ENCODE measurements at places on chromosomes 12 and 14. TPM values are rescaled to one million over a fixed set of nuclear protein-coding genes. Genes with fewer than 3 reads are reported as not detected.

GRCh38 chr14:94486883-94487282, 10.9 kb upstream of the SERPINA9 start:
- no peaks in the 10 kb centered on the region for H3K36me3 ChIP-seq
- no peak overlapping the region for H3K4me3 ChIP-seq
- no peak overlapping the region for H3K27ac ChIP-seq
- H3K4me1 ChIP-seq, result peaks cover 28% of the 10 kb centered on the region

- peaks cover 6% of the 10 kb centered on the region for H3K36me3 ChIP-seq
- peaks cover 39% of the 10 kb centered on the region for H3K4me1 ChIP-seq
- H3K4me3 ChIP-seq, result no peak overlapping the region
- DNase-seq, result no peak
These were observed 3.0 kb downstream of the ERO1A start for GRCh38 chr14:52692248-52692962.

DNA sequence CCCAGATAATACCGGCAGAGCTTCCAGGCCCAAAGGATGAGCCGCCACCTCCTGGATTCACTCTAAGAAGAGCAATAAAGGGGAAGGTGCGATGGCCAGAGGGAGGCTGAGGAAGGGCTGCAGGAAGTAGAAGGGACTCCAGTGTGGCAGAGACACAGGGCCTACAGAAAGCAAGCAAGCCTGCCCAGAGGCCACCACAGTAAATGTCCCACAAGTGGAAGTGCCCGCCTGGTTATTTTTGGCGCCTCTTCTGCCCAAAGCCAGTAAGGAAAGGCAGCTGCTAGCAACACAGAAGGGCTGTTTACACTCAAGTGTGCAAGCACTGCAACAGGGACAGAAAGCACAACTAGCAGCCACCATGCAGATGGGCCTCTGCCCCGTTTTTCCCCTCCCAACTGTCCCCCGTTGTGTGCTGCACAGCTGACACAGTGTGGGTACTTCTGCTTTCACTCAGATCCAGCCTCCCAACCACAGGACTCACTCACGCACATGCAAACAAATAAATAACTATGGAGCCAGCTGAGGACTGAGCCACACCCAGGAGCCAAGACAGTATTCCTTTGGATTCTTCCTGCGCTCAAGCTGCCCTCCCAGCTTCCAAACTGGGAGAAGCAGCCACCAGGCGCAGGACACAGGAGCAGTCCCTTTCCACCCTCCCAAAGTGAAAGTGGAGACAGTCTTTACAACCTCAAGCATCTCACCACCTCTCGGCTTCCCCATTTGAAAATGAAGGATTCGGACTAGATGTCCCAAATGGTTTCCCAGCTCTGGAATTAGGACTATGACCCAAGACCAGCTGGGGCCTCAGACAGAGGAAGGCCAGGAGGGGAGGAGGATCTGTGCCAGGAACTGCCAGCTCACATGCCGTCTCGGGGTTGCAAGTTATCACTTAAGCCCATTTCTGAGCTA, 40.0 kb upstream of the PNMA1 start:
- H3K36me3 ChIP-seq, result peaks cover 9% of the 10 kb centered on the region
- H3K27me3 ChIP-seq, result no peaks in the 10 kb centered on the region
- peak overlapping the region; percentile 77 for H3K4me3 ChIP-seq
- DNase-seq, result peak; percentile 55

DNA sequence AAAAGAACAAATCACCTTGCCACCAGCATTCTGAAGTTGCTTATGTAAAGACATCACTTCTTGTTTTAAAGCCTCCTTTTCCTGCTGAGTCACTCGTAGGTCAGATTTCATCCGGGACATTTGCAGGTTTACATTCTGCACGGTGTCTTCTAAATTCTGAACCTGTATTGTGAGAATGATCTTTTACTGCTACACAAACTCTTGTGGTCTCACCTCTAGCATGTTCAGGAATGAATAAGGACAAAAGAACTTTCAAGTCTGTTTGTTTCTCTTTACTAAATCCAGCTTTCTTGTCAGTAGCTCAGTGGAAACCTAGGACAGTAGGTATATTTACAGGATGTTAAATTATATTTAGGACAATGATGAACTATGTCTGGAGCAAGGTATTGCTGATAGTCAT, 73.5 kb upstream of the SAV1 start:
- H3K36me3 ChIP-seq, result peaks cover 82% of the 10 kb centered on the region
- DNase-seq, result no peak
- no peak overlapping the region for H3K27ac ChIP-seq
- H3K4me1 ChIP-seq, result peaks cover 8% of the 10 kb centered on the region

- H3K36me3 ChIP-seq, result no peaks in the 10 kb centered on the region
- H3K4me3 ChIP-seq, result no peak overlapping the region
- no peak overlapping the region for H3K27ac ChIP-seq
- H3K4me1 ChIP-seq, result no peaks in the 10 kb centered on the region
- DNase-seq, result no peak
- H3K27me3 ChIP-seq, result peaks cover 31% of the 10 kb centered on the region
These were observed 32.4 kb downstream of the CCDC177 start for GRCh38 chr14:69542311-69542710.

- no peaks in the 10 kb centered on the region for H3K36me3 ChIP-seq
- H3K4me3 ChIP-seq, result no peak overlapping the region
- H3K27me3 ChIP-seq, result peaks cover 9% of the 10 kb centered on the region
- no peak overlapping the region for H3K27ac ChIP-seq
These were observed 589.8 kb upstream of the ATP2B1 start for GRCh38 chr12:90298289-90298948.

GRCh38 chr12:103556890-103557627, 30.0 kb upstream of the STAB2 start:
- peaks cover 23% of the 10 kb centered on the region for H3K27me3 ChIP-seq
- H3K36me3 ChIP-seq, result no peaks in the 10 kb centered on the region
- H3K4me3 ChIP-seq, result no peak overlapping the region
- H3K27ac ChIP-seq, result no peak overlapping the region
- no peak for DNase-seq
- no peaks in the 10 kb centered on the region for H3K4me1 ChIP-seq

- no peak overlapping the region for H3K27ac ChIP-seq
- no peak for DNase-seq
- H3K36me3 ChIP-seq, result no peaks in the 10 kb centered on the region
- H3K27me3 ChIP-seq, result no peaks in the 10 kb centered on the region
- H3K4me3 ChIP-seq, result no peak overlapping the region
These were observed 141.2 kb downstream of the PPFIA2 start for GRCh38 chr12:81617915-81618314.

The HELB gene
- 4.7 TPM for total RNA-seq

The TMBIM4 gene
- 91.8 TPM for total RNA-seq

The WNT5B gene
- 0.69 TPM for total RNA-seq
